ENCODE measurements at places on chromosomes 12 and 14. TPM values are rescaled to one million over a fixed set of nuclear protein-coding genes. Genes with fewer than 3 reads are reported as not detected.
A peak's percentile ranks its signal among the peaks of the same experiment; 100 is the strongest.

- no peak for DNase-seq
These were observed 107.3 kb upstream of the CCDC196 start for GRCh38 chr14:66378712-66379505.

- no peak for DNase-seq
These were observed 647.1 kb upstream of the FLRT2 start for GRCh38 chr14:84882830-84883229.

- DNase-seq, result peak; percentile 46
These were observed 38.4 kb upstream of the PPP2R5C start for GRCh38 chr14:101723061-101723595.

- DNase-seq, result no peak
These were observed 122.2 kb downstream of the AEBP2 start for GRCh38 chr12:19561411-19561961.

BHLHE41 gene
- 0.11 TPM for total RNA-seq

HEATR5A gene
- total RNA-seq, result 31.7 TPM

CCDC197 gene
- total RNA-seq, result not detected

SH2B3 gene
- 8.9 TPM for total RNA-seq

CLEC2A gene
- 0.87 TPM for total RNA-seq

DNA sequence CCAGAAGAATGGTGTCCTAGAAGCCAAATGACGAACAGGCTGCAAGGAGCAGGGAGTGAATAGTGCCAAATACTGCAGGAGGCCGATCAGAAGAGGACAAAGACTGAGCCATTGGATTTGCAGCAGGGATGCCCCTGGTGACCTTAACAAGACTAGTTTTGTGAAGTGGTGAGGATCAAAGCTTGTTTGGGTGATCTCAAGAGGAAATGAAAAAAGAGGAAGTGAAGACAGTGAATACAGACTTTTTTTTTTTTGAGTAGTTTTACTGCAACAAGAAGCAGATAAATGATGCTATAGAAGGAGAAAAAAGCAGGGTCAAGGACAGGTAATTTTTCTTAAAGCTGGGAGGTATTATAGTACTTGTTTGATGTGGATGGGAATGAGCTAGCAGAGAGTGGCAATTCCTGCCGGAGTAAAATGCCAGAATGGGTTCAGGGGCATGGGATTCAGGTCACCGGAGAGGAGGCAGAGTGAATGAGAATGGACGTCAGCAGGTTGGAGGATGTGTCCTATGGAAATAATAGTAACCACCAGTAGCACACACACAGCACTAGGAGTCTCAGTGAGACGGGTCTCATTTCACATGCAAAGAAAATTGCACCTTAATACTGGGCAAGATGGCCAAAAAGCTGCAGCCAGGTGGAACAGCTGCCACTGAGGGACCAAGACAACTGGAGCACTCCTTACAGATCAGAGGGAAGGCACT is 345.8 kb upstream of the CCDC196 start:
- DNase-seq, result no peak

STAB2 gene
- total RNA-seq, result not detected

CSRP2 gene
- total RNA-seq, result 74.7 TPM

KLRC1 gene
- not detected for total RNA-seq

GRCh38 chr12:48903982-48904411 is 21.3 kb downstream of the FKBP11 start:
- peak; percentile 98 for DNase-seq

Data from endodermal cell (in vitro differentiated cells).